Tibial nerve (tissue), 4 donors: ENCODE measurements at places on chromosomes 11 and 22.

DNA sequence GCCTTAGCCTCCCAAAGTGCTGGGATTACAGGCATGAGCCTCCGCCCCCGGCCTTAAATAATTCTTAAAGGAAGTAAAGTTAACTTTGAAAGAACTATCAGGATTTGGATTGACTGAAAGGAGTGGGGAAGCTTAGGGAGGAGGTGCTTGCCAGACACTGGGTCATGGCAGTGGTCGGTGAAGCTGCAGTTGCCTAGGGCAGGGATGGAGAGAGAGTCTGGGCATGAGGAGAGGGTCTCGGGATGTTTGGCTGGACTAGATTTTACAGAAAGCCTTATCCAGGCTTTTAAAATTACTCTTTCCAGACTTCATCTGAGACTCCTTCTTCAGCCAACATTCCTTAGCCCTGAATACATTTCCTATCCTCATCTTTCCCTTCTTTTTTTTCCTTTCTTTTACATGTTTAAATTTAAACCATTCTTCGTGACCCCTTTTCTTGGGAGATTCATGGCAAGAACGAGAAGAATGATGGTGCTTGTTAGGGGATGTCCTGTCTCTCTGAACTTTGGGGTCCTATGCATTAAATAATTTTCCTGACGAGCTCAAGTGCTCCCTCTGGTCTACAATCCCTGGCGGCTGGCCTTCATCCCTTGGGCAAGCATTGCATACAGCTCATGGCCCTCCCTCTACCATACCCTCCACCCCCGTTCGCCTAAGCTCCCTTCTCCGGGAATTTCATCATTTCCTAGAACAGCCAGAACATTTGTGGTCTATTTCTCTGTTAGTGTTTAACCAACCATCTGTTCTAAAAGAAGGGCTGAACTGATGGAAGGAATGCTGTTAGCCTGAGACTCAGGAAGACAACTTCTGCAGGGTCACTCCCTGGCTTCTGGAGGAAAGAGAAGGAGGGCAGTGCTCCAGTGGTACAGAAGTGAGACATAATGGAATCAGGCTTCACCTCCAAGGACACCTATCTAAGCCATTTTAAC lies at the start of gene NNMT:
NNMT (plus strand) TSS at position 724 of the 929 bp plus-strand sequence; CDS start at position 882, 158 bp downstream.
- peak; percentile 58 for DNase-seq

- DNase-seq: no peak
Measured at GRCh38 chr22:19664951-19665783, 49.1 kb upstream of the SEPTIN5 start.

GRCh38 chr11:57668434-57668782 lies 494 bp downstream of the ZDHHC5 start:
- no peak for DNase-seq

- no peak for DNase-seq
Measured at GRCh38 chr22:18066181-18066859, 11.5 kb upstream of the PEX26 start.

DNA sequence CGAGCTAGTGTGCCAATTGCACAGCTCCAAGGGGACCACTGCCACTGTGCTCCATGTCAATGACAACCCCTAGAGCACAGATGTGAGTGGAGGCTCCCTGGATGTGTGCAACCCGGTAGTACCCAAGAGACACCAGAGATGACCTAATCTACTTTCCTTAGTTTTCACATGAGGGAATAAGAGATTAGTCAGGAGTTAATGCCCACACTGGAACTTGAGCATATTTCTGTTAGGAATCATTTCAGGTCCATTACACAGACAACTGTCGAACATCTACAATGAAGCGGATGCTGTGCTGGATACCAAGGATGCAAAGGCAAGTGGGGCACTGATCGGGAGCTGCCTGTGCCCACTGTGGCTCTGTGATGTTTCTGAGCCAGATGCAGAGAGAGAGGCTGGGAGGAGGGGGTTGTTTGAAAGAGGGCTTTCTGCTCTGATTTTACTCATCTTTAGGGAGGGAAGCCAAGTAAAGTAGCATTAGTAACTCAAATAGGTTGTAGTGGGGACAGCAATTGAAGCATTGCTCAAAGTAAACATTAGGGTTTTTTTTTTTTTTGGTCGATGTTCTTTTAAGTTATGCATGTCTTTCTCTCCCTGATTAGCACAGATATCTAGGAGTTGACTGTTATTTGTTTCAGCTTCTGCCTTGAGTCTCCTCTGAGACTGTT lies 82.5 kb upstream of the SORL1-AS1 start:
- DNase-seq: no peak

DNA sequence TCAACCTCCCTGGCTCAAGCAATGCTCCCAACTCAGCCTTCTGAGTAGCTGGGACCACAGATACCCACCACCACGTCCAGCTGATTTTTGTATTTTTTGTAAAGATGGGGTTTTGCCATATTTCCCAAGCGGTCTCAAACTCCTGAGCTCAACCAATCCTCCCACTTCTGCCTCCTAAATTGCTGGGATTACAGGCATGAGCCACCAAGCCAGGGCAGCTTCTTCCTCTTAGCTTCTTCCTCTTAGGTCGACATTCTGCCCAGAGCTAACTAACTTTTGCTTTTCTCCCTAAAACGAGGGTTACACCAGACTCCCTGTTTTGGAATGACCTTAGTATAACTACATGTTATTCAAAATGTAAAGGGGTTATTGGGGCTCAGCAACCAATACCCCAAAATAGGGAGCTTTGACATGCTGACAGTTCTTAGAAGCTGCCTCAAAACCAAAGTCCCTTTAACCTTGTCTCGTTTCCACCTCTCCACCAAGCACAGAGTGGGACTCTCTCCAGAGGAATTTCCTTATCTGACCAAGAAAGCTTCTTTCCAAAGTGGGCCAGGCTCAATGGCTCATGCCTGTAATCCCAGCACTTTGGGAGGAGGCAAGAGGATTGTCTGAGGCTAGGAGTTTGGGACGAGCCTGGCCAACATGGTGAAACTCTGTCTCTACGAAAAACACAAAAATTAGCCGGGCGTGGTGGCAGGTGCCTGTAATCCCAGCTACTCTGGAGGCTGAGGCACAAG lies 7.0 kb downstream of the HPS5 start:
- no peak for DNase-seq

- no peak for DNase-seq
Measured at GRCh38 chr11:95485115-95485900, 254.3 kb upstream of the SESN3 start.

DNA sequence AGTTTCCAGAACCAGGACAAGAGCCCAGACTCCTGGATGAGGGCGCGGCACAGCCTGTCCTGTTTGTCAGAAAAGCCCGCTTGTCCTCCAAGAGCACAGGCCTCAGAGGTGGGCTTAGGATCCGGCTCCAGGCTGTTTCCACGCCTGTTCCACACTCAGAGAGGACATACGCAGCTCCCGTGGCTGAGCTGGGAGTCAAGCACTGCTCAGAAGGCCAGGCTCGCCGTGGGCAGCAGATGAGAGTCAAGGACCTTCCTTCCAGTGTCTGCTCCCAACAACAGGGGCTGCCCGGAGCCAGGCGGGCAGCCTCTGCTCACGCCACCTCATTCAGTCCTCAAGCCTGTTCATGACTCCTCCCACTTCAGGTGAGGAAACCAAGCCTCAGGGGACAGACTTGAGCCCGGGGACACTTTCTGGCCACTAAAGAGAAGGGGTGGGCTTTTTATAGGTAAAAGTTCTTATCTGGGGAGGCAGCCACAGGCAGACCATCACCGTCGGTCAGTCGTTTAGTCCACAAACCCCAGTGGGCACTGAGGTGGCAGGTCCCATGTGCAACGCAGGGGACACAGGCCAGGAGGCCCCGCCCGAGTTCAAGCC lies 3.8 kb downstream of the CYB5R3 start:
- DNase-seq: no peak

DNA sequence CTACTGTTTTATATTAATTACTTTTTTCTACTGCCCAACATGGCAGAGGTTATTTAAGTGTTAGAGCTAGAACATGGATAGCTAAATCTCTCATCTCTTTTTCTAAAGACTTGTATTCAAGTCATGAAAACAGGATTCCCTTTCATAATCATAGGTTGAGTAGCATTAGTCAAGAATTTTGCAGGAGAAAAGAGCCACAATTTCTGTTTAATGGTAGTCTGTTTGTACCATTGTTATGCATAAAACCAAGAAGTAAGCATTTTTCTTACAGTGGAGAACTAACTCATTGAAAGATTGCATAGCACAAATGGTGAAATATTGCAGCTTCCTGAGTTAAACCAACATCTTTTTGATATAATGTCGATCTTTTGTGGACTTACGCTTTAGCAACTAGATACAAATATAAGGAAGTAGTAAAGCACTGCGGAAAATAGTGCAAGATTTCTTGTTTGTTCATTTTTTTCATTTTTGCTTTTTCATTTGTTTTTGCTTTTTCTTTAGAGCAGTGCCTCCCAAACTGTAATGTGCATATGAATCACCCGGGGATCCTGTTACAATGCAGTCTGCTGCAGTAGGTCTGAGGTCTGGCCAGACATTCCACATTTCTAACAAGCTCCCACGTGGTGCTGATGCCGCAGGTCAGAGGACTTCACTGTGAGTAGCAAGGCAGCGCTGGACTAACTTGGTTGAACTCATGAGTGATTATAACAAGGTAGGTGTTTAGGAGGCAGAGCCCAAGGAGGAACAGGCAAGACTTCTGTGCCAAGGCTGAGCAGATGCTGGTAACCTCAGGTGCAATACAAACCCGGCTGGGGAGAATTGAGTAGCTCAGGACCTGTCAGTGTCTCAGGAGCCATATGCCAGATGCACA lies 4.6 kb downstream of the ETS1 start:
- DNase-seq: no peak

- DNase-seq: no peak
Measured at GRCh38 chr11:70319396-70320076, 49.0 kb downstream of the PPFIA1 start.

GRCh38 chr11:112524798-112525197 lies 264.1 kb upstream of the PLET1 start:
- DNase-seq: no peak

- DNase-seq: no peak
Measured at GRCh38 chr22:38494498-38494897, 11.6 kb downstream of the DDX17 start.

- no peak for DNase-seq
Measured at GRCh38 chr11:9037046-9037780, 33.4 kb upstream of the NRIP3 start.

GRCh38 chr11:1534682-1535081 lies 37.4 kb downstream of the DUSP8 start:
- DNase-seq: no peak

- no peak for DNase-seq
Measured at GRCh38 chr11:86035164-86035563, 33.7 kb downstream of the PICALM start.

- DNase-seq: peak; percentile 47
Measured at GRCh38 chr11:45233121-45233803, 52.9 kb downstream of the SYT13 start.

DNA sequence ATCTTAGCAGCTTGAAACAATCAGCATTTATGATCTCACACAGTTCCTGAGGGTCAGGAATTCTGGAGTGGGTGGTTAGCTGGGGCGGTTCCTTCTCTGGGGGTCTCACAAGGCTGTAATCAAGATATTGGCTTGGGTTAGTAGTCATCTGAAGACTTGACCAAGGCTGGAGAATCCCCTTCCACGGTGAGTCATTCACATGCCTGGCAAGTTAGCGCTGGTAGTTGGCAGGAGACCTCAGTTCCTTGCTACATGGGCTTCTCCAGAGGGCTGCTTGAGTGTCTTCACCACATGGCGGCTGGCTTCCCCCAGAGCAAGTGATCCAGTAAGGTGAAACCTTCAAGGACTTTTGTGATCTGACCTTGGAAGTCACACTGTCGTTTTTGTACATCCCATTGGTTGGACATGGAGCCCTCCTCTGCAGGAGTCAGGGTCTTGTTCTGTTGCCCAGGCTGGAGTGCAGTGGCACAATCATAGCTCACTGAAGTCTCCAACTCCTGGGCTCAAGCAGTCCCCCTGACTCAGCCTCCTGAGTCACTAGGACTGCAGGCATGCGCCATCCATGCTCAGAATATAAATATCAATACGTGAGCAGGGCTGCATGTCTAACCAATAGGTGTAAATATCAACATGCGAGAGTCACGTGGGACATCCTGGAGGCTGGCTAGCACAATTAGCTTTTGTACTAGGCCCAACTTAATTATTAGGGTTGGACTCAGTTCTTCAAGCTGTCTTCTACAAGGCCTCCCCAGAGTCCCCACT lies 7.2 kb upstream of the NIPSNAP1 start:
- DNase-seq: no peak

- no peak for DNase-seq
Measured at GRCh38 chr11:7585816-7586215, 72.0 kb downstream of the PPFIBP2 start.

DNA sequence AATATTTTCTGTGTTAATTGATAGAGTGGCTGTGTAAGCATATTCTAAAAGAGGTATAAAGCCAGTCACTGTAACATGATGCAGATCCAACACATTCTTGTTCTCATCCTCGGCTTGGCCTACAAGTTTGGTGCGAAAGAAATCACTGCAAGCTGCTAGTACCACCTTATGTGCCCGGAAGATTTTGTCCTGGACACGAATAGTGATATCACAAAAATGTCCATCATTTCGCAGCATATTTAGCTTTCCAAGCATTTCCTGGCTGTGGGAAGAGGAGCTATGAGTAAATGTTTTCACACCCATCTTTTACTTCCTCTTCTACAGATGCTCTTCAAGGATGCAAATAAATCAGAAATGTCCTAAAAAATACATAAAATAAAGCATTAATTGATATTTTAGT lies 53.1 kb downstream of the ZBTB44 start:
- DNase-seq: no peak

DNA sequence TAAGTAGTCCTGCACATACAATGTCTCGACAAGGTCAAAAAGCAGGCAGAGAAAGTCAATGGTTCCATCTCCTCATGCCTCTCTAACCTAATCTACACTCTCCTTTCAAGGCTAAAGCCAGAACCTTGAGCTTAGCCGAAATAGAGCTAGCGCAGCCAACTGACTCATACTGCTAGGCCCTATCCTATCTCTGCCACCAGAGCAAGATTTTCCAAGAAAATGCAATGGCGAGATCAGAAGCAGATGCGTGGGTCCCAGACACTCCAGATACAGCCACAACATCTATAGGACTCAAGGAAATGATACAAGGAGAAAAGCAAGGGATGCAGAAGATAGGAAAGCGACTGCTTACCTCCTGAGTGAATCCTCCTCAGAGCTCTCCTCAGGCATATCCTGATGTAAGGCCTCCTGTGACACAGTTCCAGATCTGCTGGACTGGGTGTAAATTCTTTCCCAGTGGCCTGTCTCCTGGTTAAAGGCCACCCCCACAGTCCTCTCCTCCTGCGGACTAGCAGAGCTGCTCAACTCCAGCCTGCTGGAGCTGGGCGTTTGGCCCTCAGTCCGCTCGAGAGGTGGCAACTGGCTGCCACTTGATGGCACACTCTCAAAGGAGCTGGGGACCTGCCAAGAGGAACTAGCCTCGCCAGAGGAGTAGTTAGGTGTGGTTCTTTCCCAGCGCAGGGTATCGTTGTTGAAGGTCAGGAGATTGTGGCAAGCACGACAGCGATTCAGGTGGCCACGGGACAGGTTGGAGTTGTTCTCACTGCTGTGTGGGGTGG lies 52.0 kb downstream of the AMBRA1 start:
- no peak for DNase-seq

- no peak for DNase-seq
Measured at GRCh38 chr22:36619797-36620399, 83.7 kb downstream of the CACNG2 start.

DNA sequence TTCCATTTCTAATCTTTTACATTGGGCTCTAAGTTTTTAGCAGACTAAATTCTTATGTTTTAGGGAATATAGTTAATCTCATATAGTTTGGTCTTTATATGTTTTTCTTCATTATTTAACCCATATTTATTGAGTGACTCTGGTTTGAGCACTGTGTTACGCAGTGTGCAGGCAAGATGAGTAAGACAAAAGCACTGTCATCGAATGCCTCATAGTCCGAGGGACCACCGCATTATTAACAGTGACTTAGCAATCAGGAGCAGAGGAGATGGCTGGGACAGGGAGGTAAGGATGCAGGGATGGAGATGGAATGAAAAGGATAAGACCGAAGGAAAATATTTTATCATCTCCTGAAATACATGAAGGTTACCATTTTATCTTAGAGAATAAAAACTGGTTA lies 65.2 kb upstream of the CTSC start:
- no peak for DNase-seq
